ENCODE measurements at places on chromosomes 11 and 22.

DNA sequence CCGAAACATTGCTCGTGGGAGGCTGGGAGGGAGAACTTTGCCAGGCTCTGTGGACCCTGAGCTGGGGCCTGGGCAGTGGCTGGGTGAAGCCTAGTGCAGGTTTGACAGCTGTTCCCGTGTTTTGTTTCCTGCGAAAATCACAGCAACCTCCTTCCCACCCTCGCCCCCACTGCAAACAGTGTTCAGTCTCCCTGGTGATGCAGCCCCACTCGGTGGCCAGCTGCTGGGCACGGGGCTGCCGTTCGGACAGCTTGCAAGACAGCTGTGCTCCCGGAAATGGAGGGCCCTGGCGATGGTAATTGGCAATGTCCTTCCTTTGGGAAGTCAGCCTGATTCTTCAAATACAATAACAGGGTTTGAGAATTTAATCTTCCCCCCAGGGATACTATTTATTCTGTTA, 10.4 kb upstream of the GAL start:
- no peak for DNase-seq

DNA sequence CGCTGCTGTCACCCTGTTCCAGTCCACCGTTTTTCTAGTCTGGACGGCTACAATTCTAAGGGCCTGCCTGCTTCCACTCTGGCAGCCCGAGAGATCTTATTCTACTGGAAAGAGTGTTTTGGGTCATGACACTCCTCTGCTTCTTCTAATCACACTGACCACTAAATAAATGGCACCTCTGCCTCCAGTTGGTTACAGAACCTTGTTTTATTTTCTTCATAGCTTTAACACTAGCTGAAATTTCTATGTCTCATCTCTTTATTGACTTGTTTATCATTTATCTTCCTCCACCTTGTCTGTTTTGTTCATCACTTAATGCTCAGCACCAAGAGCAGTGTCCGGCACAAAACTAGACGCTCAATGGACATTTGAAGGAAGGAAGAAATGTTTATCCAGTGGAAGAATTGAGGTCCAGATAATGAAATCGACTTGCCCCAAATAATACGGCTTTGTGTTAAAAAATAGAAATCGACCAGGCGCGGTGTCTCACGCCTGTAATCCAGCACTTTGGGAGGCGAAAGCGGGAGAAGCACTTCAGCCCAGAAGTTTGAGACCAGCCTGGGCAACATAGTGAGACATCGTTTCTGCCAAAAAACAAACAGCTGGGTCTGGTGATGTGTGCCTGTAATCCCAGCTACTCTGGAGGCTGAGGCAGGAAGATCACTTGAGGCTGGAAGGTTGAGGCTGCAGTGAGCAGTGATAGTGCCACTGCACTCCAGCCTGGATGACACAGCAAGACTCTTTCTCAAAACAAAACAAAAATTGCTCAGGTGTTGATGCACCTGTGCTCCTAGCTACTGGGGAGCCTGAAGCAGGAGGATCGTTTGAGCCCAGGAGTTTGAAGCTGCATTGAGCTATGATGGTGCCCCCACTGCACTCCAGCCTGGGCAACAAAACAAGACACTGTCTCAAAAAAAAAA, 693 bp upstream of the PRR14L start:
- DNase-seq = no peak

DNA sequence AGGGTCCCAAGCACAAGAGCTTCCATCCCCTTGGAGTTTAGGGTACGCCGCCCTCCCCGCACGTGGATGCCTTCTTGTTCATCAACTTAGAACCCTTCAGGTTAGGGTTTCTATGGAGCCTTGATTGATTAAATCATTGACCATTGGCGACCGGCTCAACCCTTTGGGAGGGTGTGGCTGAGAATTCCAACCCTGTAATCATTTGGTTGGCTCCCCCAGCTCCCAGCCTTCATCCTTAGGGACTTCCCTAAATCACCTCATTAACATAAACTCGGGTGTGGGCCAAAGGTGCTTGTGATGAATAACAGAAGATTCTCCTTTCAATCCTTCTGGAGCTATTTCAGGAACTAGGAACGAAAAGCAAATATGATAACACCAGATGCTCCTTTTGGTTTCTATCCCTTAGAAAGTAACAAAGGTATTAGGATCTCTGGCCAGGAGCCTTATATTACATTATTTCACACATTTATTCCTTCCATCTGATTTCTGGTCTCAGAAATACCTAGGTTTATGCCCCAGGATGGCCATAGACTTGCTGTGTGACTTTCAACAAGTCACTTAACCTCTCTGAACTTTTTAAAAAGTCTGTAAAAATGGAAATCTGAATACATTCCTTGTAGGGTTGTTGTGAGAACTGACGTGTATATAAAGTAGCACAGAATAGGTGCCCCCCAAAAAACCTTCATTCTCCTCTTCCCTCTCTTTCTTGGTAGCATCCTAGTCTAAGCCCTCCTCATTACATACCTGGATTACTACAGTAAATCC, 26.8 kb downstream of the MCHR1 start:
- DNase-seq = no peak

DNA sequence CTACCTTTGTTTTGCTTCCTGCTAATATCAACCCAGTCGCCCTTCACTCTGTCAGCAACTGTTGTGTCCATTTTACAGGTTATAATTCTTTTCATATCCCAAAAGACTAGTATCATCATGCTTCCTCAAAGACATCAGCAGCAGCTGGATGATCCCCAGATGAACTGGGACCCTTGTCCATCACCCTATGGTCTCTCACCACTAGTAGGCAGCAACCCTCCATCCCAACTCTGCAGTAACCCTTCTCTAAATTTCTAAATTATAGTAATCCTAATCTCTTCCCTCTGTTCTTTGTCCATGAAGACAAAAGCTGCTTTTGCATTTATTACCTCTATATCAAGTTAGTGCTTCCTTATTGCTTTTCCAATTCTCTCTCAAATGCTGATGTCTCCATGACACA, 1025.8 kb downstream of the FAM181B start:
- no peak for DNase-seq

- DNase-seq = no peak
Observed at GRCh38 chr11:113974741-113975470, at the start of gene HTR3A. Gene HTR3A (plus strand): TSS chr11:113975108. CDS start chr11:113975326, 218 bp downstream.

DNA sequence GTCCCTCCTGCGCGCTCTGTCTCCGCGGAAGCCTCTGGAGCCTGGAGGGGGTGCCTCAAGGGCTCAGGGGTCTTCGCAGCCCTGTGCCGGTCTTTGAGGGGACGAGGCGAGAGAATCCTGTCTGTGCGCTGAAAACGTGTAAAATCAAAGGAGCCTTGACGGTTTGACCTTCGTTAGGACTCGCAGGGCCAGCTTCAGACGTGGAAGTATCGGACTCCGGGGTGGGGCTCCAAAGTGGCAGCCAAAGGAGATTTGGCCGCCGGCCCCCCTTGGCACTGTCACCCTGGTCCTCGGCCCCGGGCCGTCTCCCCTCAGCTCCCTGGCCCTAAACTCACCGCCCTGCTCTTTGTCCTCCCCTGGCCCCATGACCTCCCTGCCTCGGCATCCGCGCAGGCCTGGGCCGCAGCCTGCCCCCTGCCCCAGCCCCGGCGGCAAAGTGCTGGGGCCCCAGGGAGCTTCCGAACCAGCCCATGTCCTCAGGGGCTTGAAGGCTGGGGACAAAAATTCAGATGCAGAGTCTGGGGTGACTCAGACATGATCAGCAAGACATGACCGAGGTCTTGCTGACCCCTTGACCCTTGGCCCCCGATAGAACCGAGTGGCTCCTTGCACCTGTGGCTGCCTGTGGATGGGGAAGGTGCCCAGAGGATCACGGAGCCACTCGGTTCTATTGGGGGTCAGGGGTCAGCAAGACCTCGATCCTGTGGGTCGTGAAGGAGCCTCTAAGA, 6.9 kb upstream of the PHRF1 start:
- no peak for DNase-seq
